ENCODE measurements at places on chromosomes 12 and 14.
A peak's percentile ranks its signal among the peaks of the same experiment; 100 is the strongest.

DNA sequence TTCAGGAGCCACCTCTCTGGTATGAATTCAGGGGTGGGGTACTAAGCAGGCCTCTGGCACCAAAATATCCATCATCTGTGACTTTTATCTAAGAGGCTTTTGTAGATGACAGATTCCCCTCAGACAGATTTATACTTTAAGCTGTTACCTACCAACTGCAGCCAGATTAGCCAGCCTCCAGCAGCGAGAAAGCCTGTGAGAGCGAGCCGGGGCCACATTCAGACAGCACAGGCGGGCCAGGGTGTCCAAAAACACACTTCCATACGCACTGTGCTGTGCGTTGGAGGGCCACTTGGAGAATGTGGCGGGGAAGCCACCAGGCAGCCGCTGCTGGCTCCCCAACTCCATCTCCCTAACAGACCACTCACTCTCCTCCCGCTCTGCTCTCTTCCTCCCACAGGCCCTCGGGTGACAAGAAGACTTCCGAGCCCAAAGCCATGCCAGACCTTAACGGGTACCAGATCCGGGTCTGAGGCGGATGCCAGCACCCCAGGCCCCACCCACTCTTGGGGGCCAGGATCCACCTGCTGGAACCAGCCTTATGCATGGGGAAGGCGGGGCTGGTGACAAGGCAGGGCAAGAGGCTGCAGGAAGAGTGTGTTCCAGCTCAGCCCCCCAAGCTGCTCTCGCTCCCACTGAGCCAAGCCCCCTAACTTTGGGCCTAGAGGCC, 17.4 kb downstream of the VASH1 start:
- no peak for DNase-seq

- DNase-seq, result no peak
Observed at GRCh38 chr12:46556819-46557524, 184.4 kb upstream of the SLC38A2 start.

GRCh38 chr12:6772726-6773589, 638 bp downstream of the LAG3 start:
- DNase-seq, result peak; percentile 68

- no peak for DNase-seq
Observed at GRCh38 chr14:100525615-100526014, 61.6 kb downstream of the BEGAIN start.

GRCh38 chr12:91099836-91100235, 11.5 kb downstream of the LUM start:
- DNase-seq, result no peak

DNA sequence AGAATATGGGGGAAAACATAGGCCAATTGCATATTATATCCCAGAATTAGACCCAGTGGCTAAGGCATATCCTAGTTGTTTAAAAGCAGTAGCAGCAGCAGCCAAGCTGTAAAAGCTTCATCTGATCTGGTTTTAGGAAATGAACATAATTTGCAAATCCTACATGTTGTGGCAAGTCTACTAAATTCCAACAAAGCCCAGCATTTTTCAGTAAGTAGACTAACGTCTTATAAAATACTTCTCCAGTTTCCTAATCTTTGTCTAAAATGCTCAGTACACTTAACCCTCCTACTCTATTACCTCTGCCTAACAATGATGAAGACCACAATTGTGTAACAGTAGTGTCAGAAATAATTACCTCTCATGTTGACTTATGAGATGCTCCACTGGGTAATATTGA, 70.9 kb upstream of the RERGL start:
- no peak for DNase-seq

DNA sequence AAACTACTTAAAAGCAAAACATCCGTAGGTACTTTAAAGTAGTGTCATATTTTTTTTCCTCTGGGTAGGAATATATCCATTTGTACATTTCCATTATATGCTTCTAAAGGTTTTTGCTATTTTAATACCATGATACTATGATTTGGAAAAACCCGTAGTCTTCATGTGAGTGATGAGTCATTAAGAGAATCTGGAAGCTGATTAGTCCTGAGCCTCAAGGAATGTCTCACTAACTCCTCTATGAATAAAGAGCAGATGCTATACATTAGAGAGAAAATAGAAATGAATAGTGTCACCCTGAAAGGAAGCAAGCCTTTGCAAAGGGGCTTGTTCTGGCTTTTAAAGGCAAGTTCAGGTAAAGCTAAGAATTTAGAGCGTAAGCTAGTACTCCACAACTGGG, 432.1 kb downstream of the CCDC91 start:
- no peak for DNase-seq

- DNase-seq, result no peak
Observed at GRCh38 chr12:123358035-123358434, 6.6 kb downstream of the SBNO1 start.

DNA sequence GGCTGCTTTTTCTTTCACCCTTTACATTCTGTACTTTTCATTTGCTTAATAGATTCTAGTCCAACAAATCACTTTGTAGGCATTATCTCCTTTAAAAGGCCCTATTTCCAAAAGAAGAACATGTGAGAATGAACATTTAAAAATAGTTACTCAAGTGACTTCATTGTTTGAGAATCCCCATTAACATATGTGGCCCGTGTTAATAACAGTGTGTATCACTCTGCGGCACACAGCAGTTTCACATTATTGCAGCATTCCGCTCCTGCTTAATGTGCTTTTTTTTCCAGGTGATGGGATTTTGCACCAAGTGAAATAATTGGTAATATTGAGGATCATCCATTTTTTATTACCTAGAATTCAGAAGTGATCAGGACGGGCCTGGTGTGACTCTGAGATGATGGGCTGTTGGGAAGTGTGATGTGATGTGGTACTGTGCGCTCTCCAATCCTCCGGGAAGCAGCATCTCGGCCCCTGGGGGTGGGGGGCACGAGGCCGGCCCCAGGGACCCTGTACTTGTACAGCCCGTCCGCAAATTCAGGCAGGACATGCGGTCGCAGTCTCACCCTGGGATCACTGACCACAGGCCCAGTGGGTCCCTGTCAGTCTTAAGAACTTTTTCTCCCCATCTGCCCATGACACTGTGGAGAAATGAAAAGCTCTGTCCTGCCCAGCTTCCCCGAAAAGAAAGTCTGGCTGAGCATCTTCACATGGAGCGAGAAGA, 32.9 kb downstream of the SLC15A4 start:
- DNase-seq, result no peak

Data from GM13976 (cell line).